Glutamatergic neuron (in vitro differentiated cells): ENCODE measurements at places on chromosomes 12 and 14. TPM values are rescaled to one million over a fixed set of nuclear protein-coding genes. Genes with fewer than 3 reads are reported as not detected.

GRCh38 chr12:66776974-66777373 is 98.1 kb upstream of the GRIP1 start:
- H3K27me3 ChIP-seq = peaks cover 2% of the 10 kb centered on the region
- H3K4me1 ChIP-seq = peaks cover 36% of the 10 kb centered on the region
- H3K27ac ChIP-seq = peak overlapping the region; percentile 84
- DNase-seq = no peak
- peaks cover 6% of the 10 kb centered on the region for H3K36me3 ChIP-seq

DNA sequence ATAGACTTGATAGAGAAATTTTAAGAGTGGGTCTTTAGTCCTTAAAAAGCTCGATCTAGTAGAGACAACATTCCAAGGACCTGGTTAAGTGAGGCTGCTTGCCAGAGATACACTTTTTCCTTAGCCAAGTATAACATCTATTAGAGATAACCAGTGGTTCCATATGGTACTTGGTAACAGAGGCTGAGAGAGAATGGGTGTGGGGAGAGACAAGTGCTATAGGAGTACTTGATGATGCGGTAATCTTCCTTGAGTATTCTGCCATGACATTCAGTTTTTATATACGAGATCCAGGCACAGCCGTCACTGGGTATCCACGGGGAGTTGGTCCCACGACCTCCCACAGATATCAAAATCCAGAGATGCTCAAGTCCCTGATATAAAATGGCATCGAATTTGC is 77.4 kb upstream of the REP15 start:
- H3K27me3 ChIP-seq = no peaks in the 10 kb centered on the region
- no peaks in the 10 kb centered on the region for H3K36me3 ChIP-seq
- no peak overlapping the region for H3K4me3 ChIP-seq
- no peak for DNase-seq
- no peak overlapping the region for H3K27ac ChIP-seq

DNA sequence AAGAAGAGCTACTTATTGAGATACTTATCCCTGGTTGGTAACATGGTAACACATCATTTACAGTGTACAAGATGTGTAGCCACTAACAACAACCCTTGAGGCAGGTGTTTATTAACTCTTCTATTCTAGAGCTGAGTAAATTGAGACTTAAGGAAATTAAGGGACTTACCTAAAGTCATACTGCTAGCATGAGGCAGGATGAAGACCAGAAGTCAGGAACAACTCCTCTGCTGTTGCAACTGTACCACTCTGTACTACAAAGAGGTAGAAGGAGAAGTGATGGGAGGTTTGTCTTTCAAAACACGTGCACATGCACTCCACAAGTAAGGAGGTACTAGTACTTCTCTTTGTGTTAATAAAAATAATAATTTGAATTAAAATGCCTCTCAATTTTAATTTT is 79.9 kb downstream of the LLPH start:
- no peaks in the 10 kb centered on the region for H3K36me3 ChIP-seq
- no peak overlapping the region for H3K4me3 ChIP-seq
- no peaks in the 10 kb centered on the region for H3K4me1 ChIP-seq
- no peak overlapping the region for H3K27ac ChIP-seq
- DNase-seq = no peak

Gene OTX2
- total RNA-seq = 18.8 TPM

Gene SERPINA4
- not detected for total RNA-seq

GRCh38 chr14:36768638-36769337 is 107.1 kb downstream of the PAX9 start:
- DNase-seq = no peak
- peaks cover 3% of the 10 kb centered on the region for H3K27me3 ChIP-seq
- no peaks in the 10 kb centered on the region for H3K36me3 ChIP-seq
- H3K4me1 ChIP-seq = peaks cover 10% of the 10 kb centered on the region
- H3K4me3 ChIP-seq = no peak overlapping the region

Gene TOMM20L
- not detected for total RNA-seq

DNA sequence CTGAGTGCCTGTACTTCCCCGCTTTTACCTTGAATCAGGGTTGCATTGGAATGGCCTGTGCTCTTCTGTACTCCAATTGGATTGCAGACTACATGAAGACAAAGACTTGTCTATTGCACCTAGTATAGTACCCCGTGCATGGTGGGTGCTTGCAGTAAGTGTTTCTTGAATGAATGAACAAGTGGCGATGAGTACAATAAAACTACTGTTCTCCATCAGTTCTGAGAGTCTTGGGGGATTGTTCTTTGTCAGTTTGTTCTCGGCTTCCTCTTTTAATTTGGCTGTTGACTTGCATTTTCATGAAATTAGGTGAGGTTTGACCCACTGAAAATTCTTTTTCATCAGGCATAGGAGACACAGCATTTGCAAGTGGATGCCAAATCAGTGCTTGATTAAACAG is 34.1 kb downstream of the ERH start:
- H3K4me3 ChIP-seq = no peak overlapping the region
- no peaks in the 10 kb centered on the region for H3K36me3 ChIP-seq
- H3K27ac ChIP-seq = no peak overlapping the region

GRCh38 chr12:31663576-31663975 is 4.1 kb downstream of the ETFBKMT start:
- DNase-seq = no peak
- no peak overlapping the region for H3K4me3 ChIP-seq
- no peaks in the 10 kb centered on the region for H3K4me1 ChIP-seq

Gene PIK3C2G
- total RNA-seq = not detected

Gene FGF23
- total RNA-seq = not detected

GRCh38 chr14:25150934-25151790 is 101.2 kb upstream of the STXBP6 start:
- H3K4me3 ChIP-seq = no peak overlapping the region
- no peaks in the 10 kb centered on the region for H3K36me3 ChIP-seq
- no peak for DNase-seq

GRCh38 chr14:63759456-63759855 is 31.6 kb upstream of the SGPP1 start:
- no peaks in the 10 kb centered on the region for H3K36me3 ChIP-seq
- DNase-seq = no peak
- H3K27ac ChIP-seq = no peak overlapping the region
- H3K27me3 ChIP-seq = no peaks in the 10 kb centered on the region
- H3K4me1 ChIP-seq = no peaks in the 10 kb centered on the region

DNA sequence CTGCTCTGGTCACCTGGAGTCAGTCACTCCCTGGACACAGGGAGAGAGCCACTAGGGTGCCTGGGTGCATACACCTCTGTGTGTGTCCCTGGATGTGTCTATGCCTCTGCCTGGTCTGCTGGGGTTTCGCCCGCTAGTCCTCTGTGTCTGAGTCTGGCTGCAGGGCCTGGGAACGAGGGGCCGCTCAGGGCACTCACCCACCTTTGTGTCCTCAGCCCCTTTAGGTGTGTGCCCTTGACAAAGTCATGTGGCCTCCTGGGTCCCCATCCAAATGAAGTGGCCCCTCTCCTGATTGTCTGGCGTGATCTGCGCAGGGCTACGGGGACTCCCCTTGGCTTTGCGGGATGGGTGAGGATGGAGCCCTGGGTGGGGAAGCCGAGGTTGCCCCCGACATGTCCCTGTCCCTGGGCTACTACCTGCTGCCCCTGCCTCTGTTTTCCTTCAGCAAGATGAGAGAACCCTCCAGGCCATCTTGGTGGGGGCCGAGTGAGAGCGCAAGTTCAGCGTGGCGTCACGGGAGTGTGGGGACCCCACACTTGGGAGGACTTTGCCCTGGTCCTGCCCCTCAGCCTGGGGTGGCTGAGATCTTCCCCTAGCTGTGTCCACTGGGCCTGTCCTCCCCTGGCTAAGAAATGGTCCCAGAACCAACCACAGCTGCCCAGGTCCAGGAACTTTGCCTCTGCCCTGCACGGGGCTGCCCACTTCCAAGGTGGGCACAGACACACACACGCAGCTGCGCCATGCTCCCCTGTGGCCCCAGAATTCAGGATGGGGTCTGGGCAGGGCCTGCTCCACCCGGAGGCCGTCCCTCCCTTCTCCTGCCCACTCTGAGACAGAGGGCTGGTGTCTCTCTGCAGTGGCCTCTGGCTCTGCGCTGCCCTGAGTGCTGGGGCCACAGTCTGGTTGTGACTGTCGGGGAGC is 2.7 kb upstream of the AHNAK2 start:
- peaks cover 9% of the 10 kb centered on the region for H3K4me1 ChIP-seq
- no peak overlapping the region for H3K27ac ChIP-seq
- no peak for DNase-seq
- peaks cover 17% of the 10 kb centered on the region for H3K27me3 ChIP-seq
- no peak overlapping the region for H3K4me3 ChIP-seq

DNA sequence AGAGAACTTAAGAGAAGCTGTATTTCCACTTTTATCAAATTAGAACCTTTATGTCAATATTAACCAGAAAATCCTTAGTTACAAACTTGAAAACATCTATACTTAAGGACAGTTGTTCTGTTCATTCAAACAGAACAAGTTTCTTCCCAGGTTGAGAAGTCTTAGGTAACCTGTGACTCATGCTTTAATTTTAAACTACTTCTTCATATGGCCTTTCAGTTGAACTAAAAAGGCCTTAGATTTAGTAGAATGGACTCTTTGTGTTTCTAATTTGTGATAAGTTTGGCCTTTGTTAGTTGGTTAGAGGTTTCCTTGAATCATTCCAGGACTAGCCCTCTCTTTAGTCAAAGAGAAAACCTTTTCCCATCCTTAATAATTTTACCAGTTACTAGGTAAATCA is 274.2 kb downstream of the FUT8 start:
- no peak overlapping the region for H3K4me3 ChIP-seq
- H3K36me3 ChIP-seq = peaks cover 4% of the 10 kb centered on the region
- peaks cover 2% of the 10 kb centered on the region for H3K4me1 ChIP-seq
- no peak overlapping the region for H3K27ac ChIP-seq
- DNase-seq = no peak

- H3K27me3 ChIP-seq = no peaks in the 10 kb centered on the region
- H3K4me1 ChIP-seq = no peaks in the 10 kb centered on the region
- no peak overlapping the region for H3K27ac ChIP-seq
- no peaks in the 10 kb centered on the region for H3K36me3 ChIP-seq
- no peak overlapping the region for H3K4me3 ChIP-seq
Measured at GRCh38 chr12:5770727-5771126, 174.3 kb downstream of the ANO2 start.

GRCh38 chr14:20612403-20612802 is 21.2 kb upstream of the RNASE12 start:
- H3K27ac ChIP-seq = no peak overlapping the region
- no peak for DNase-seq
- H3K36me3 ChIP-seq = no peaks in the 10 kb centered on the region
- H3K4me1 ChIP-seq = no peaks in the 10 kb centered on the region

GRCh38 chr14:89276424-89276975 is 140.5 kb downstream of the FOXN3 start:
- H3K27me3 ChIP-seq = peaks cover 4% of the 10 kb centered on the region
- H3K4me1 ChIP-seq = peaks cover 26% of the 10 kb centered on the region
- no peak overlapping the region for H3K27ac ChIP-seq
- no peak overlapping the region for H3K4me3 ChIP-seq

- H3K27ac ChIP-seq = no peak overlapping the region
- H3K4me1 ChIP-seq = peaks cover 2% of the 10 kb centered on the region
- H3K27me3 ChIP-seq = no peaks in the 10 kb centered on the region
- no peaks in the 10 kb centered on the region for H3K36me3 ChIP-seq
- no peak overlapping the region for H3K4me3 ChIP-seq
- no peak for DNase-seq
Measured at GRCh38 chr12:90515199-90516175, 439.5 kb downstream of the CCER1 start.

Gene FLRT2
- 69.6 TPM for total RNA-seq
